Spleen (tissue), 13 donors: ENCODE measurements at places on chromosomes 13 and 19. TPM values are rescaled to one million over a fixed set of nuclear protein-coding genes. Genes with fewer than 3 reads are reported as not detected.

The TDRD12 gene
- total RNA-seq: 0.13 TPM

GRCh38 chr19:38635483-38636399 is 11.7 kb upstream of the ACTN4 start:
- DNase-seq: no peak

The LILRA1 gene
- 34.4 TPM for total RNA-seq

- no peak for DNase-seq
Observed at GRCh38 chr13:75633285-75633684, 2.8 kb upstream of the LMO7 start.

DNA sequence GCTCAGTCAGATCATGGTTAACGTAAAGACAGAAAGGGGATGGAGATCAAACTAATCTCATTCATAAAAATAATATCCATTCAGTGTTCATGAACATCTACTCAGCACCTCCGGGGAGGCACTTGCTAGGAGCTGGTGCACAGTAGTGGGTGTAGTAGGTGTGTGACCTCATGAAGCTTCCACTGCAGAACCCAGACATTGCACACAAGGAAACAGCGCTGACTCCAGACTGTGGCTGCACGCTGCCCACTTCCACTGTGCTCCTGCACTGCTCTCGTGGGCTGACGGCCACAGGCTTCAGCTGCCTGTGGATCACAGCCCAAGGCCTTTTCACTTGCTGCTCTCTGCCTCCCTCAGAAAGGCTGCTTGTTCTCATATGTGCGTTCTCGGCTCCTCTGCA is 214.4 kb upstream of the ZNF507 start:
- no peak for DNase-seq

DNA sequence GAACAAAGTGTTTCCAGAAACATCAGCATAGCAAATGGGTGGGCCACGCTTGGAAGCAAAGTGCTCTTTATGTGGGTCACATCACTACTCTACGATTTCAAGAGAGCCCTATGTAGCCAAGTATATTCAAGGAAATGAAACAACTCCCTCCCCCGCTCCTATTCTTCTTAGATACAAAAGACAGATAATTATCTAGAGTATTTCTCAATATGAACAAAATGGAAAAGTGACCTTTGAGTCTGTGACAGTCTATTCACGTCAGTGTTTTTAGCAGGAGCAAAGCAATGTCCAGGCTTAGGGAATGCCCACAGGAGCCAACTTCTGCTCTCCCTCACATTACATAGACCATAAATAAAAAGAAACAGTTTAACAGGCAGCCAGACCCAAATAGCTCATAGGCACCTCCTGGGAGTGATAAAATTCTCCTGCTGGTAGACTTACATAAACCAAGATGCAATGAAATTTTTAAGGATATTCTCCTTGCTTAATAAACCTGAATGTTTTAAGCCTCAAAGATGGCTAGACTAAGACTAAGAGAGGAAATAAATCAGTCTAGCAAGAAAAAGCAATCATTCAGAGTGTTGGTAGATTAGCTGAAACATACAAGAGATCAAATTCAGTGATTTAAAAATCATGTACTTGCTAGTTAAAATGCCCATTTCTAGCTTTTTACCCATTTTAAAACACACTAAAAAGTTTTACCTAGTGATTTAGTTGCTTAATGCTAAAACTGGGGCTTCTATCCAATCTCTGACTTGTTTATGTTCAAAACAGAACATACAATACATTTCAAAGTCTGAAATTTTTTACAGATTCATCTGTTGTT is 182.8 kb downstream of the RGCC start:
- DNase-seq: no peak
